ACHN (cell line): ENCODE measurements at places on chromosomes 16 and 17.

GRCh38 chr16:84940670-84941551 is 70.4 kb downstream of the ZDHHC7 start:
- no peak for DNase-seq

DNA sequence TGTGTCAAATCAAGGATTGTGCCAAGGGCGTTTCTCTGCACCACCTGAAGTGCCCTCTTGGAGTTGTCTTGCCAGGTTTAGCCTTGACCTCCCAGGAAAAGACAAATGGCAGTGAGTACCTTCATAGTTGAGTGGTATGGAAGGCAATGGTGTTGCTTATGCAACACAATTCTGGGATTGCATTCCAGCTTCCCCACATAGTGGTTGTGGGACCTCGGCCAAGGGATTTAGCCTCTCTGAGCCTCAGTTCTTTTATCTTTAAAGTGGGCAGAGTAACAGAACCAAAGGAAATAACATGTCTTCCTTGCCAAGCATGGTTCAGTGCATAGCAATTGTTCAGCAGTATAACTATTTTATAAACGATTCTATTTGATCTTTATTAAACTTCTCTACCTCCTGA is 49.4 kb downstream of the CCDC42 start:
- no peak for DNase-seq

DNA sequence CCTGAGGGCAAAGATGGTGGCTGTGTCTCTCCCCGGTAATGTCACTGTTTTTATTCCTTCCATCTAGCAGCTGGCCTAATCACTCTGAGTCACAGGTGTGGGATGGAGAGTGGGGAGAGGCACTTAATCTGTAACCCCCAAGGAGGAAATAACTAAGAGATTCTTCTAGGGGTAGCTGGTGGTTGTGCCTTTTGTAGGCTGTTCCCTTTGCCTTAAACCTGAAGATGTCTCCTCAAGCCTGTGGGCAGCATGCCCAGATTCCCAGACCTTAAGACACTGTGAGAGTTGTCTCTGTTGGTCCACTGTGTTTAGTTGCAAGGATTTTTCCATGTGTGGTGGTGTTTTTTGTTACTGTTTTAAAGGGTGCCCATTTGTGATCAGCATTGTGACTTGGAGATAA is 5.5 kb upstream of the RAPGEFL1 start:
- DNase-seq, result no peak

- DNase-seq, result no peak
These were observed 14.2 kb downstream of the LGALS3BP start for GRCh38 chr17:78965491-78965924.

- no peak for DNase-seq
These were observed 41.6 kb downstream of the CDH1 start for GRCh38 chr16:68778551-68779231.

GRCh38 chr17:39639043-39639442 is 2.1 kb downstream of the STARD3 start:
- no peak for DNase-seq

DNA sequence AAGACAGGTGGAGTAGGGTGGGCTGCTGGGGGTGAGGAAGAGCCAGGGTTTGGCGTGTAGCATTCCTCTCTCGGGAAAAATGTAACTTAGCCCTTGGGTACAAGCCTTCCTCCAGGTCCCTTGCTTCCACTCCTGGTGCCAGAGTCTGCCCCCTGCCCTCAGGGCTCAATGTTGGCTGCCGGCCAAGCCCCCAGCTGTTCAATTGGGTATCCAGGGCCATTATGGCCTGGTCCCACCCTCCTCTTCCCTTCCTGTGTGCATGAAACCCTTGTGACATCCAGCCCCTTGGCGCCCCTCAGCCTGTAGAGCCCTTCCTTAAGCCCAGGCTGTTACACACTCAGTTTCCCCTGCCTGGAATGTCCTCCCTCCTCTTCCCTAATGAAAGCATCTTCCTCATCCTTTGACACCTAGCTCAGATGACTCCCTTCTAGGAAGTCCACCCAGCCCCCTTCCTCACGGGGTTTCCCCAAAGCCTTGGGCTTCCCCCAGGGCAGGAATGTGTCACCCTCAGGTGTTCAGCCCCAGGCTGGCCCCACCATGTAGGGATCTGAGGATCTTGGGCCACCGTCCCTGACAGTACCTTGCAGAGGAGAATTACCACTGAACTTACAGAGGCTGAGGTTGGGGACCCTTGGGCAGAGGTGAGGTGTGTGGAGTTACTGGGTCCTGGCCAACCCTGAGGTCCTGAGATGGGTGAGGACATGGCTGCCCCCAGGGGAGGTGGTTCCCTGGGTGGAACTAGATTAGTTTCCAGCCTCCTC is 30.0 kb downstream of the B9D1 start:
- no peak for DNase-seq

- no peak for DNase-seq
These were observed 5.9 kb upstream of the CAPN15 start for GRCh38 chr16:521381-522210.

DNA sequence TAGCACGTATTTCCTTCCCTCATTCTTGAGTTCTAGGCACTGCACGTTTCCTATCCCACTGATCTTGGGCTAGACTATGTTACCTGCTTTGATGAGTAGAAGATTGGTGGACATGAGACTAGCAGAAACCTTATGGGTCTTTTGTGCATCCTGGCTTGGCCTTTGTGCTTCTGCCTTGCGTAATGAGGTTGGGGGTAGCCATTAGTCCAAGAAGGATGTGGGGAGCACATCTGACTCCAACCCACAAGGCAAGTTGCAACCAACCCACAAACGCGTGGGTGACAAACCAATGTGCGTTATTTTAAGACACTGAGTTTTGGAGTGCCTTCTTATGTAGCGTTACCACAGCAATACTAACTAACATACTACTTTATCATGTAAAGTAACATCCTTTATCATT is 180.4 kb upstream of the IRX5 start:
- no peak for DNase-seq

DNA sequence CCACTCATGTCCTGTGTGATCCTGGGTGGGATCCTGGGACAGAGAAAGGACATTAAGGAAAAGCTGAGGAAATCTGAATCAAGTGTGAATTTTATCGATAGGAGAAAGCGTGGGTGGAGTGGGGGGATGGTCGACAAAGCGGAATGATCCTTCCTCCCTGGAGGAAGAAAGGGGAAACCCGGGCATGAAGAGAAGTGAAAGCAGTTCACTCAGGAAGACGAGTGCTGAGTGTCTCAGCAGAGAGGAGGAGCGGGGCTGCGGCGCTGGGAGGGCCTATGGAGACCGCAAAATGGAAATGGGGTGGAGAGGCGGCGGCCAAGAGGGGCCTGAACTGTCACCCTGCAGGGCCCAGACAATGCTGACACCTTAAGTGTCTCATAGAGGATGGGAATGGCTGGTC is 8.7 kb downstream of the ZDHHC7 start:
- DNase-seq, result peak; percentile 67

DNA sequence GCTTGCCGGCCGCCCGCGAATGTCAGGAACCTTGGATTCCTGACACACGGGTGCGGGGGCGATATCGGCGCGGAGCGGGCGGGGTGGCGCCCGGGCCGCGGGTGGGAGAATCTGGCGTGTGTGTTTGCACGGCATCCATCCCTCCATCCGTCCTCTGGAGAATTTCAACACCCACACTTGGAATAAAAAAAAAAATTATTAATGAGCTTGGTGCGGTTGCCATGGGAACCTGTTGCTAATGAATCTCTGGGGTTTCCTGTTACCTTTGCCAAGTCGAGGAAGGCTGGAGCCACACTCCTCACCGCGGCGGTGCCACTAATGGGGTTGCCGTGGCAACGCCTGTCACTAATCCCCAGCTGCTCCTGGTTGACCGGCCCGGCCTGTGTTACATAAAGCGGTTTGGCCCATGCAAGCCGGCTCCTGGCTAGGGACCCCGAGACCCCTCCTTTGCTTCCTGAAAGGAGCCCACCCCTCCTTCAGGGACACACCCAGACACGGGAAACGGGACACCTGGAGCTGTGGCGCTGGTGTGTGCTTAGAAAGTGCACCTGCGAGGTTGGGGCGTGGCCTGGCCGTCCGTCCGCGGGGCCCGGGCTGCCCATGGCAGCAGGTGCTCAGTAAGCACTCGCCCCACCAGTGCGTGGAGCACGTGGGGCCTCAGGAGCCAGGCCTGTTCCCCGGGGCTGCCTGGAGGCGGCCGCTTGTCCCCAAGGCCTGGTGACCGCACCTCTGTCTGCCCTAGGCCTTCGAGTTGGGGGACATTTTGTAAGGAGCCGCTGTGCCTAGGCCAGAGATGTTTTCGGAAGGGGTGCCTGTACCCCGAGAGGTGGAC is 14.6 kb downstream of the CACNA1H start:
- no peak for DNase-seq

GRCh38 chr17:21020622-21021021 is 22.2 kb downstream of the USP22 start:
- no peak for DNase-seq

DNA sequence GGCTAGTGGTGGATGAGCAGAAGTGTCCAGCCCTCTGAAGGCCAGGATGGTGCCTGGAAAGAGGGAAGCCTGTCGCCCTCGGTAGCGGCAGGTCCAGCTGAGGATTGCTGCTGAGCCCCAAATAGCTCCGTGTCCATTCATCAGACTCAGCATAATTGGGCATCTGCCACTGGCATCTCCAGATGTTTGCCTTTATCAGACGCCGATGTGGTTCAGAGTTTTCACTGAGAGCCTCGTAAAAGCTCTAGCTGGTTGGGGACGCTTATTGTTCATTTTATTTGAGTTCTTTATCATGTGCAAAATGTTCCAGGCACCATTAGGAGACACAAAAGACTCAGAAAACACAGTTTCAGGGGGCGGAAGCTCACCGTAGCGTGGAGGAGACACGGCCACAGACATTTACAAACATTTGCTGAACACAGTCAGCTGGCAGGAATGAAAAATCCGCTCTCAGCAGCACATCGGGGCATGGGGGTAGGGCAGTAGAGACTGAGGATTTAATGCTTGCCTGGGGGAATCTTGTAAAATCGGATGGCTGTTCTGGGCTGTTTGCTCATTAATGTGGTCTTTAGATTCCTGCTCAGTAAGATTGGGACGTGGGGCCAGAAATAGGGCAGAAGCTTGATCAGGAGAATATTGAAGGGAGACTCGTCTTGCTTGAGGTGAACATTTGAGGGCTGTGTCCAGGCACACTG is 41.7 kb downstream of the SMPD3 start:
- DNase-seq, result no peak

GRCh38 chr17:2378905-2379304 is 22.0 kb downstream of the MNT start:
- DNase-seq, result no peak

GRCh38 chr17:66302761-66303626 is 581 bp downstream of the PRKCA start:
- peak; percentile 67 for DNase-seq

GRCh38 chr17:11391134-11391533 is 150.1 kb downstream of the SHISA6 start:
- DNase-seq, result peak; percentile 15

- DNase-seq, result no peak
These were observed 130.4 kb downstream of the ABCC12 start for GRCh38 chr16:48025359-48025758.

- DNase-seq, result no peak
These were observed 17.0 kb downstream of the SOST start for GRCh38 chr17:43741636-43742035.

DNA sequence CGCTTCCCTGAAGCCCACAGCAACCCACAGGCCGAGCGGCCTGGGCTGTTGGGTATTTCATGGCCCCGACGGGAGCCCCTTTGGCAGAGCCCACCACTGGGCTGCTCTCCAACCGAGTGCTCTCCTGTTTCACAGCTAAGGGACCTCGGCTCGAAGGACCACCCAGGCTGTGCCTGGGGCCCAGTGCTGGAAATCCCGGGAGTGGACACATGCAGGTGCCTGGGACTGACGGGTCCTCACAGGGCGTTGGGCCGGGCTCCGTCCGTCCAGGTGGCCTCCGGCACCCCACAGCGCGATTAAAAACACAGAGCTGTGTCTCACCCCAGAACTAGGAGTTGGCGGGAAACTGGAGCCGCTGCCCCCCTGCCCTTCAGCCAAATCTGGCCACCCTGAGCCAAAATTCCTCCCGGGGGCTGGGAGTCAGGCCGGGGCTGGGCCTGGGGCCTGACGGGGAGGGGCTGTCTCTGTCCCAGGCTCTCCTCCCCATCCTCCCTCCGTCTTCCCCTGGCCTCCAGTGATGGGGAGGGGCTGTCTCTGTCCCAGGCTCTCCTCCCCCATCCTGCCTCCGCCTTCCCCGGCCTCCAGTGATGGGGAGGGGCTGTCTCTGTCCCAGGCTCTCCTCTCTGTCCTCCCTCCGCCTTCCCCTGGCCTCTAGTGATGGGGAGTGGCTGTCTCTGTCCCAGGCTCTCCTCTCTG is 14.1 kb downstream of the UTS2R start:
- DNase-seq, result no peak

DNA sequence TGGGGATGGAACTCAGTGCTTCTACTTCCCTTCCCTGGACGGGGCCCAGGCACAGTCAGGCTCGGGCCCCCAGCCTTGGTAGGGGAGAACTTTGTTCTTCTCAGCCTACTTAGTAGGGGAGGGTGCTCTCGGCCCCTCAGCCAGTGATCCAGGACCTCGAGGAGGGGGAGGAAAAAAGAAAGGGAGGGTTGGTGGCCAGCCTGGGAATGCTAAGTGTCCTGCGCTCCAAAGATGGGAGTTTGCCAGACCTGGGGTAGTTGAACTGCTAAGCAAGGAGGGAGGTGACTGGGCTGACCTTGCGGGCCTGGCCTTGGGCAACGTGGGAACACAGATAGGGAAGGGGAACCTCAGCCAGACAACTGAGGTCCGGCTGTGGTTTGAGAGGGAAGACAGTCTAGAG is 12.2 kb downstream of the ADGRG1 start:
- no peak for DNase-seq

DNA sequence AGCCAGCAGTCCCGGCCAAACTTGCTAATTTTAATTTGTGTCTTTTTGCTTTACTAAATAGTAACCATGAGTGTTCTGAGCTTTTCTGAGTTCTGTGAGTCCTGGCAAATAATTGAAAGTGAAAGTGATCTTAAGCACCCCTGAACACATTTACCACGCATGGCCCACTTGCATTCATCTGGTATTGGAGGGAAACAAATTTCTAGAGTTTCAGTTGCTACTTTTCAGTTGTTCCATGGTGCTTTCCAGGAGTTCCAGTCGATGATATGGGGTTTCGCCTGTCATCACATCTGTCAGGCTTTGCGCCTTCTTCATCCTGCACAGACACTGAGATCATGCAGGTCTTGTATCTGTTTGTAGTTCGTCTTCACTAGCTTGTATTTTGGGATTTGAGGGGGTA is 44.1 kb downstream of the CRLF3 start:
- DNase-seq, result no peak

DNA sequence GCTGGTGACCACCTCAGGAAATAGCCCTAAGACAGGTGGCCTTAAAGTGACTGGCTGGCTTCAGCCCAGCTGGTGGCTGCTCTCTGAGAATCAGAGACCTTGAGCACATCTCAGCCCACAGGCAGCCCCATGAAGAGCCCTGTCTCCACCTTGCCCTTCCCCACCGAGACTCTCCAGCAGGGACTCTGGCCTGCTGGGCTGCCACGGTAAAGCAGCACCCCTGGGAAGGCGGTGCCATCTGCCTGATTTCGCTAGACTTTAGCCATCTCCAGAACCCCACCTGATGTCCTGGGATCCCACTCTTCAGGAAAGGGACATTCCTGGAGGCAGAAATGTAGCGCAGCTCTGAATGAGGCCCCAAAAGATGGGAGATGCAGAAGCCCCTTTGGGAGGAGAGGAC is 45.2 kb upstream of the LGALS9 start:
- no peak for DNase-seq

GRCh38 chr17:21285164-21286065 is 904 bp downstream of the MAP2K3 start:
- DNase-seq, result peak; percentile 54
